ENCODE measurements at places on chromosomes 13 and 19.

DNA sequence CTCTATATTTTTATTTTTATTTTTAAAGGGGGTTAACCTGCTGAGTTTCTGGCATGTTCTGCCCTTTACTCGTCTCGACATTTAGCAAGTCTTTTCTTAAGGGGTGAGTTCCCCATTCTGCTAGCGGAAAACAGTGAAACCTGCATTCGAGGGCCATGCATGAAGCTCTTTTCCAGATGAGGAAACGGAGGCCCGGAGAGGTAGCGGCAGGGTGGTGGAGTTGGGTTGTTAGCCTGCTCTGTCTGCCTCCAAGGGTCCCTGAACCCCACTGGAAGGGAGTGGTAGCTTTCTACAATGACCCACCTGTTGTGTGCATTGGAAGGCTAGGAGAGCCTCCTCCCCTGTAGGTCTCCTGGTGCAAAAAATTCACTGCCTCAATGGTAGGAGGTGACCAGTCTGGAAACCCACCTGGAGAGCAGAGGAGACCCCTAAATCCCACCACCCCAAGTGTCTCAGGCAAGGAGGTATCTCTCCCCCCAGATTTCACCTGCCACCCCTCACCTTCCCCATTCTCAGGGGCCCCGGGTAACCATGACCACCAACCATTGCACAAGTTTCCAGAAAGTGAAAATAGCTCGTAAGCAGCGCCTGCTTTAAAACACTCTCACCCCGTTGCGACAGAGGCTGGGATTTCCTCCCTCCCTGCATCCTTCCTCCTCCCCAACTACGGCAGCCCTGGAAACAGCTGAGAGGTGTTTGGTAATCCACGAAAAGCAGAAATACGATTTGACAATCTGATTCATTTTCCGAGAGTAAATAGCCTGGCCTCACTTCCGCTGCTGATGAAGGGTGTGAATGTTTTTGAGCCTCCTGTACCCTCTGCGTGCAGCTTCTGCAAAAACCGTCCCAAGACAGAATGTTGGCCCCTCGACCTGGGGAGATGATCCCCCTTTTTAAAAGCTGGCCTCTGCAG lies 3.5 kb downstream of the KLF2 start:
- DNase-seq, result peak; percentile 94

DNA sequence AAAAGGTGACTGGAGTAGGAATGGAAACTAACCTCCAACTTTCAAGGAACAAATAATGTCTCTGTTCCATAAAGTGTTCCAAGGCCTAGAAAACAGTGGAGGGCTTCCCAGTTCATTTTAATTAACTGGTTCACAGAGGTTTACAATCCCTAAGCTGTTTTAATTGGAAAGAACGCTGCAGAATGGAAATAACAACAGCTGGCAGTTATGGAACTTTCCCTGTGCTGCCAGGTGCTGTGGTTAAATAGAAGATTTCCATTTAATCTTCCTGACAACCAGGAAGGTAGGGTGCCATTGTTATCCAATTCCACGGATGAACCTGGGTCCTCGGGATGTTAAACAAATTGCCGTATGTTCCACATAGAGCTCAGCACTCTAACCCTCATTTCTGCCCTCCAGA lies 22.2 kb upstream of the PEG3 start:
- DNase-seq, result no peak

- DNase-seq, result no peak
Observed at GRCh38 chr13:23810685-23811240, 78.4 kb downstream of the MIPEP start.

DNA sequence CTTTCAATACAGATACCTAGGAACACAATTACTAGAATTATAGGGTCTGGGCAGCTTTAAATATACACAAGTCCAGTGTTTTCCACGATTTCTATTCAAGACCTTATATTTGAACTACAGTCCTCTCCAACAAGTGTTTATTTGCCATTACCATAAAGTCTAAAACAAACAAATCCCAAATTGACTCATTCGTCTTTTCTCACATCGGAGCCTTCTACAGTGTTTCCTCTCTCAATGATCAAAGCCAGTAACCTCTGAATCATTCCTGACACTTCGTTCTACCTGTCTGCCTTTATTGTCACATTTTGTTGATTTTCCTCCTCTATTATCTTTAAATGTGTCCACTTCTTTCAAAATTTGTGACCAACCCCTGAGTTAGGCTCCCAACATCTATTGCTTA lies 1356.5 kb upstream of the SLC10A2 start:
- DNase-seq, result no peak

DNA sequence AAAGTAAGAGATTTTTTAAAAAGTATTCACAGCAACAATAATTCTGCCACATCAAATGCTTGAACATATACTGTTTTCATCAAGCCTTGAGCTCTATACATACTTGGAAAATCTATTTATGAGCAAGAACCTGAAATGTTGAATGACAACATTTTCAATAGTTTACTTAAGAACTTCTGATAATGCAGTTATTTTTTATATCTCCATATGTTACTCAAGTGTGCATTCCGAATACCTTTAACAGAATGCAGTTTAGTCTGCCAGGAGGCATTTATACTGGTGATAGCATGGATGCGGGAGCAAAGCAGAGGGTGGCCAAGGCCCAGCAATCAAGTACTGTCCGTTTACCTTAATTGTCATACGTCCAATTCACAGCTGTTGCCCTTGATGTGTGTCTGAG lies 589.5 kb downstream of the KCTD12 start:
- DNase-seq, result no peak

DNA sequence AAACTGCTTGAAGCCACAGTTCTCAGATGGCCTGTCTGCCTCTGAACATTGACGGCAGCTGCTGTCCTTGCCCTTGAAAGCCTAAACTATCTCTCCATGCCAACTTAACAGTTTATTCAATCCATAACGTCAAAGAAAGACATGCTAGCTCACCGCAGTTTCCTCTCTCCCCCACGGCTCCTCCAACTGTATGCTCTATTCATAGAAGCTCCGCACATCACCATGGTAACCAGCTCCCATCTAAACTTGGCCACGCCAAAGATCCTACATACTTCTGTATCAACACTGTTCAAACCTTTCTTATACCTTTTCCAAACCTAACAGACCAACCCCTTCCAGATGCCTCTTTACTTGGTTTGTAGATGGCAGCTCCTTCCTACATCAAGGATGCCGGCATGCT lies 48.6 kb downstream of the ZNF91 start:
- DNase-seq, result no peak

DNA sequence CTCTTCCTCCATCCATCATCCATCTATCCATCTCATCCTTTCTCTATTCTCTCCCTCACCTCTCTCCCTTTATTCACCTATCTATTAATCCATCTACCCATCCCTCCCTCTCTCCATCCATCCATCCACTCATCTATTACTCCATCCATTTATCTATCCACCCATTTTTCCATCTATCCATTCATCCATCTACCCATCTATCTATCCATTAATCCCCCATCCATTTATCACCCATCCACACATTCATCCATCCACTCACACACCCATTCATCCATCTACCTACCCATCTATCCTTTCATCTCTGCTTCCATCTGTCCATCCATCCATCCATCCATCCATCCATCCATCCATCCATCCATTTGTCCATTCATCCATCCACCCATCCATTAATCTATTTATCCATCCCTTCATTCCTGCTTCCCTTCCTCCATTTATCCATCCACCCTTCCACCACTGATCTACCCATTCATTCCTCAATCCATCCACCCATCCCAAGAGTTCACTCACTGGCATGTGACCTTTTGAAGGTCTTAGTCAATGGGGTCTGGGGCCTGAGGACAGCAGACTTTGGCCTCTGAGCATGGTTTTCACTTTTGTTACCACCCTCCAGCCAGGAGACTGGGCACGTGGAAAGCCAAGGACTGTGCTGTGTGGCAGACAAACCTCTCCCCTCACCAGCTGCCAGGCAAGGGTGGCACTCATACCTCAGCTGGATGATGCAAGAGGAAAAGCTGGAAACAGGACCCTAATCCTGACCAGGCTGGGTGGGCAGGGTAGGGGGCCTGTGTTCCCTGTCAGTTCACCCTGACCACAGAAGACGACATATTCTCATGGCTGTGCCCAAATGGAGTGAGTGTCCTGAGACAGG lies 126.7 kb downstream of the URI1 start:
- DNase-seq, result no peak

DNA sequence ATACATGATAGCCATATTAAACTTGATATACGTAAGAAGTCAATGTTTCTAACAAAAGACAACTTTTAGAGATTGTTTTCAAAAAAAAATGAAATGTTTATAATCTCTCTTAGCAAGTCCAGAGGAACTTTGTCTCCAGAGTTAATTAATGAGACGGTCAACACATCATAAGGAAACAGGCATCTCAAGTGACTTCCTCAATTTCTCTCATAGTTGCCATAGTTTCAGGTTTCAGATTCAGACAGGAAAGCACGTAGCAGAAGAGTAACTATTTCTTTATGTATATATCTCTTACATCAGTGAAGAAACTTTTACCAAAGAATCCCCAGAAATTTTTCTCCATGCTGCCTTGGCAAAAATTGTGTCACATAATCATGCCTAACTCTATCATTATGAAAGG lies 159.6 kb upstream of the ATXN8OS start:
- DNase-seq, result no peak

- no peak for DNase-seq
Observed at GRCh38 chr19:53007200-53007599, 6.5 kb upstream of the ERVV-1 start.

GRCh38 chr19:33860312-33861090 lies 63.8 kb downstream of the KCTD15 start:
- DNase-seq, result no peak

DNA sequence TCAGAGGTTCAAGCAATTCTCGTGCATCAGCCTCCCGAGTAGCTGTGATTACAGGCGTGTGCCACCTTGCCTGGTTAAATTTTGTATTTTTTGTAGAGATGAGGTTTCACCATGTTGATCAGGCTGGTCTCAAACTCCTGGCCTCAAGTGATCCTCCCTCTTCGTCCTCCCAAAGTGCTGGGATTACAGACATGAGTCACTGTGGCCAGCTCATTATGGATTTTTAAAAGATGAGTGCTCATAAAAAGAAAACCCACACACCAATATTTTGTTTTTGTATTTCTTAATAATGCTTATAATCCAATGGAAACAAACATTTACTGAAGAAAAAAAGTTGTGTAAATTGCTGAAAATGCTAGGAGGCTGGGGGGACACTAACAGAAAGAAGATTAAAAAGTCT lies 5.0 kb upstream of the MICU2 start:
- no peak for DNase-seq

DNA sequence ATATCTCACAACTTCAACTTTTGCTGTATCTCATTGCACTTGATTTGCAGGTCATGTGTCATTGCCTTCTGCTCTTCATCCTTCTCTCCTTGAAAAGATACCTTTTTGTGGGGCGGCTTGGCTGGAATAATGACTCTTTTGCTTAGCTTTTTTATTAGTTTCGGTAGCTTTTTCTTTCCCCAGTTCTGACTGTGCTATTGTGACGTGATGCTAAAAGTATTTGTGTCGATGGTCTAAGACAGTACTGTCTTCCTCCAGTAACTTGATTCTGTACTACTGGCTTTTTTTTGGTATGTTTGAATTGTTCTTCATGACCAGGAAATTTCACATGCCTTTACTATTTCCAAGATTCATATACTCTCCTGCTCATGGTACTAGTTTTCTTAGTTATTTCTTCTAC lies 63.1 kb downstream of the SLITRK1 start:
- no peak for DNase-seq

DNA sequence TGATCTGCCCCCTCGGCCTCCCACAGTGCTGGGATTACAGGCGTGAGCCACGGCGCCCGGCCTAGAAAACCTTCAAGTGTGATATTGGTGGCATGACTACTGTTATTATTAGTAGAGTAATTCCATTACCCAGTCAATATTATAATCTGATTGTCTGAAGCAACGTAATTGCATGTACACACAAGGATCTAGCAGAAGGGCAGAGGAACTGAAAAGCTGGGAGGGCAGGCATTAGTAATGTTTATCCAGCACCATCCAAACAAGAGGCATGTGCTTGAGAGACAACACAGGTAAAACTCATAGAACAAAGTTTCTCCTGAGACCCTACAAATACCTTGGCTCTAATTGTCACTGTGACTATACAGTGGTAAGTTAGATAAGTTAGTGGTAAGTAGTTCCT lies 56.2 kb upstream of the ITM2B start:
- DNase-seq, result no peak

DNA sequence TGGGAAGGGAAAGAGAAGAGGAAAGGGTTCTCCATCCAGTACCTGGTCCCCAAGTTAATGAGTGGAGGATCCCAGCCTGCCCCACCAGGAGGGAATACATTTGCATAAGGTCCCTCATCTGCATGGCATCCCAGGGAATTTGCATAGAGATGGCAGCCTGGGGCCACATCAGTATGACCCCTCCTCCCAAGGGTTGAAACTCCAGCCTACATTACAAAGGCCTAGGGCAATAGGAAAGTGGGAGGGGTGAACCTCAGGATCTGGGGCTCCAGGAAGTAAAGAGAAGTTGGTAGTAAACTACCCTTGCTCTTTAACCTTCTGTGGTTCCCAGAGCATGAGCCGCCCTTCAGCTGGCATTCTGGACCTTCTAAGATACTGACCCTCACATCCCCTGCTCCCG lies 6.8 kb upstream of the NECTIN2 start:
- DNase-seq, result no peak

DNA sequence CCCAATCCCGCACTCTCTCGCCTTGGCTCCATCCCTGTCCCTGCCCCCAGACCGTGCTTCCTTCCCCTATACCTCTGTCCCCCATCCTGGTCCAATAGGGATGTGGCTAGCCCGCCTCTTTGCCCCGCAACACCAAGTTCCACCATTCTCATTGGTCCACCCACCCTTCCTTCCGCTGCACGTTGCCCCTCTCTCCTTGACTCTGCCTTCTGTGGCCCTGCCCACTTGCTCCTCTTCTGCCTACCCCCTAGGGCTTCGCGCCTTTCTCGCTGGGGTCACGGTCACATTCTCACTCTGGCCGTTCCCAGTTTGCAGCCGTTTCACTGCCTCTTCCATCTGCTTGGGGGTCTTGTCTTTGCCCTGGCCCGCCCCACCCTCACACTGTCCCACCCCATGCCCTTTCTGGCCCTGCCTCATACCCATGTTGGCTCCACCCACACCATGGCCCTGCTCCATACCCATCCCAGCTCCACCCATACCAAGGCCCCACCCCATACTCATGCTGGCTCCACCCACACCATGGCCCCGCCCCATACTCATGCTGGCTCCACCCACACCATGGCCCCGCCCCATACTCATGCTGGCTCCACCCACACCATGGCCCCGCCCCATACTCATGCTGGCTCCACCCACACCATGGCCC lies 4.5 kb upstream of the ARHGAP45 start:
- DNase-seq, result no peak

DNA sequence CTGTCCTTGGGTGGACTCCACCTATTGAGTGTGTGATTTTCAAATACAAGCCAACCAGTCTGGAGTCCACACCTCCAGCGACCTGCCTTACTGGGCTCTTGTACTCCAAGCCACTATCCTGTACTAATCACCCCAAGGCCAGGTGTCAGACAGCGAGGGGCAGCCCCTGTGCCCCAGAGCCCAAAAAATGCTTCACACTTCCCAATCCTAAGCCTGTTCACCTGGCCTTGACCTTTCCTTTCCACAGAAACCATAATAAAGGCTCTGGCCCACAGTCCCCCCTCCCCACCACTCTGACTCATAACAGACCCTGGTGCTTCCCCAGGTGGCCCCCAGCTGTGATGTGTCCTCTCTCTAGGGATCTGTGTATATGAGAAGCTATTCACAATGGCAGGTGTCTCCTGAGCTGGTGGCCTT lies 3.9 kb downstream of the CD209 start:
- DNase-seq, result peak; percentile 53

All from posterior vena cava (tissue), 2 donors.